Left colon (tissue), 2 donors: ENCODE measurements at places on chromosomes 6 and 20. TPM values are rescaled to one million over a fixed set of nuclear protein-coding genes. Genes with fewer than 3 reads are reported as not detected.

IL17F gene
- total RNA-seq = not detected

CRIP3 gene
- total RNA-seq = 1.4 TPM

SLC35F1 gene
- 0.37 TPM for total RNA-seq

C4B gene
- 31.2 TPM for total RNA-seq

TGM3 gene
- 0.43 TPM for total RNA-seq

TMEM14A gene
- 16.8 TPM for total RNA-seq

PRL gene
- not detected for total RNA-seq

RHAG gene
- total RNA-seq = not detected

RNGTT gene
- total RNA-seq = 10.1 TPM

TRIM26 gene
- 47.1 TPM for total RNA-seq

HLA-DRB1 gene
- 34.7 TPM for total RNA-seq

CSNK2B gene
- 137 TPM for total RNA-seq
